ENCODE measurements at places on chromosomes 13 and 19.

- DNase-seq: no peak
These were observed 384.4 kb downstream of the DLEU7 start for GRCh38 chr13:50459046-50459445.

GRCh38 chr13:113612607-113613006, 28.1 kb downstream of the TFDP1 start:
- no peak for DNase-seq

GRCh38 chr19:34172661-34173192, 423 bp downstream of the LSM14A start:
- no peak for DNase-seq

- DNase-seq: no peak
These were observed 1.4 kb upstream of the TSHZ3 start for GRCh38 chr19:31350693-31351055.

DNA sequence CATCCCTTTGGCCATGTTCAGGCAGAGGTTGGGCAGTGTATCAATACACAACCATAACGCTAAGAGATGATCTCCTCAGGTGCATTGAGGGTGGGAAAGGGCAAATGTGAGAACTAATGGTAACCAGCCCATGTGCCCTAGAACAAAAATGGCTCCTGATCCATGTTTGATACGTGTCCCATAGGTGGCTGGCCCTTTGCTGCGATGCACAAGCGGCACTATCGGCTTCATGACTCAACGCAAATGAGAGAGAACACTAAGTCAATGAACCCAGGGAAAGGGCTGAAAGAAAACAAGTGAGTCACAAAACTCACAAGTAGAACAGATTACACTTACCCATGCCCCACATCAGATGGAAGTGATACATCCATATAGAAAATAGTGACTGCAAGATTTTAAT, 201.7 kb downstream of the ABCC4 start:
- no peak for DNase-seq

- no peak for DNase-seq
These were observed 9.5 kb upstream of the SHKBP1 start for GRCh38 chr19:40567040-40567749.

- no peak for DNase-seq
These were observed 245.7 kb downstream of the COL4A1 start for GRCh38 chr13:110061270-110061669.

- no peak for DNase-seq
These were observed 736.3 kb upstream of the KLHL1 start for GRCh38 chr13:70844391-70845108.

DNA sequence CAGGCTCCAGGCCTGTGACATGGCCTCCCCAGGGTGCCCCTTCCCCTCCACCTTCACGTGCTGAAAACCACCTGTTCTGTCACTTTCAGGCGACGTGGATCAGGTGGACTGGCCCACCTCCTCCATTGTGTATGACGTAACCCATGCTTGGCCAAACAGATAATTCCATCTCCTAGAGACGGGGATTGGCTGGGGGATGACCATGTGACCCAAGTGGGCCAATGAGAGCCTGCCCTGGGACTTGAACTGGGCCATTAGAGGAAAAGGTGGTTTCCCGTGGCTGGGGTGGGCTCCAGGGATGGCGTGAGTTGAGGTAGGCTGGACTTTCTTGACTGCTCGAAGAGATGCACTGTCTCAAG, 3.6 kb upstream of the ADAMTSL5 start:
- no peak for DNase-seq

- no peak for DNase-seq
These were observed 235.8 kb downstream of the EFNB2 start for GRCh38 chr13:106299621-106300020.

GRCh38 chr13:47897411-47898050, 103.5 kb downstream of the SUCLA2 start:
- DNase-seq: no peak

DNA sequence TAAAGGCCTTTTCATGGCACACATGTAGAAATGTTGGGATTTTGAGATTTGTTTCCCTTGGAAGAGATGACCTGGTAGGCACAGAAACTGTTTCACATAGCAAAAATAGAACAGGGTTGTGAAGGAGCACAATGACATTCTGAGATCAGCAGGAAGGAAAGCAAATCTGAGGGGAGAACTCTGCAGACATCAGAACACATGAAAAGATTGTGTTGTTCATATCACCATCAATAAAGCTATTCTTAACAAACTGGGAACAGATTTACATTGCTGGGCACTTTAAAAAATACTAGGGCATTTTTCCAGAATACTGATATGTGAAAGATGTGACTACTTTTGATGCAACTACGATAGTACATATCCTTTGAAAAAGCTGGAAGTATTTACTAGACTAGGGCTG, 481.7 kb downstream of the MYO16 start:
- no peak for DNase-seq

- no peak for DNase-seq
These were observed 1.2 kb downstream of the EEF1AKMT1 start for GRCh38 chr13:20772401-20773131.

- DNase-seq: no peak
These were observed 248.3 kb downstream of the TSHZ3 start for GRCh38 chr19:31100981-31101380.

- no peak for DNase-seq
These were observed 31.8 kb downstream of the TFDP1 start for GRCh38 chr13:113616281-113616906.

DNA sequence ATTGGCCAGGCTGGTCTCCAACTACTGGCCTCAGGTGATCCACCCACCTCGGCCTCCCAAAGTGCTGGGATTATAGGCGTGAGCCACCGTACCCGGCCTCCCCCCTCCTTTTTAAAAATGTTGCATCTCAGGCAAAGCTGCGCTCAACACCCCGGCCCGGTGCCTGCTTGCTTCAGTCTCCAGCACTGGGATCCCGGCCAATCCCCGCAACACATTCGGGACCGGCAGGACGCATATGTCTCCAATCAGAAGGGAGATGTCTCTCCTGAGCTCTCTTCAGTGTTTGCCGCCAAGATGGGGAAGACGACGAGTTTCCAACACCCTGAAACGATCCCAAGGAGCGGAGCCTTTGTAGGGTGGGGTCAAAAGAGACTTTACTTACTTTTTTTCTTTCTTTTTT, 16.1 kb downstream of the GNG7 start:
- no peak for DNase-seq

DNA sequence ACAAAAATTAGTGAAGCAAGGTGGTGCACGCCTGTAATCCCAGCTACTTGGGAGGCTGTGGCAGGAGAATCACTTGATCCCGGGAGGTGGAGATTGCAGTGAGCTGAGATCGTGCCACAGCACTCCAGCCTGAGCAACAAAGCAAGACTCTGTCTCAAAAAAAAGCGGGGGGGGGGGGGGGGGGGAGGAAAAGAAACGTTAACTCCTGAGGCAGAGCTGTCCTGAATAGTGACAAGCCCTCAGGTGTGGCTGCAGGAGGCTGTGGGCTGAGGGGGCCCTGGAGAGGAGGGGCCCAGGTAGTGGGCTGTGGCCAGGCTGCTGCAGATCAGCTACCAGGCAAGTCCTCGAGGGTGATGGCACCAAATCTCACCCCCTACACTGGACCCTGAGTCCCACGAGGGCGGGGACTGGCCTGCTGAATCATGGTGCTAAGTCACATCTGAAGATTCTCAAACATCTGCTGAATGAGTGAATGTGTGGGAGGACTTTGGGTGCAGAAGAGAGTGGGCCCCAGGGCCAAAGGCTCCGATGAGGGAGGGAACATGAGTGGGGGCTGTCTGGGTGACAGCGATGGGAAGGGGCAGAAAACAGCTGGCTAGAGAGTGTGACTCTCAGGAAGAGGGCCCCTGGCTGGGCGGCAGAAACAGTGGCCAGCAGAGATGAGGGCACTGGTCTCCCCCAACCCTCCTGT, 24.6 kb upstream of the ATP1A3 start:
- no peak for DNase-seq

- no peak for DNase-seq
These were observed 213.0 kb downstream of the ZIC5 start for GRCh38 chr13:99758460-99759162.

- DNase-seq: no peak
These were observed 574 bp downstream of the SH3GL1 start for GRCh38 chr19:4399812-4400134.

GRCh38 chr13:51348069-51348967, 8.8 kb downstream of the SERPINE3 start:
- no peak for DNase-seq

DNA sequence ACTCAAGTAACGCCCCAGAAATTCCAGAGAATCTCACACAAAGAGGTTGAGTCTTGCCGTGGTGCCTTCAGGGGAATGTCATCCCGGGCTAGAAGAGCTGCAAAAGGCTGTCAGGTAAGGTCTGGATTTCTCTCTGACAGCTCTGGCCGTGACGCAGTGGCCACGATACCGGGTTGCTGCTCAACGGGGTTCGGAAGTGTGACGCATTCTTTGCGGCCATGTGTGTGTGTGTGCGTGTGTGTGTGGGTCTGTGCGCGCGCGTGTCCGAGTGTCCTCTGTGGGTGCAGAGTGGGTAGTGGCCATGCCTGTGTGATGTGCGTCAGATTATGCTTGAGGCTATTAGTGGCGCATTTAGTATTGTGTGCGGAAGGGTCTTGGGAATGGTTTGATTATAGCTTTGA, 306 bp downstream of the ZNF540 start:
- no peak for DNase-seq

DNA sequence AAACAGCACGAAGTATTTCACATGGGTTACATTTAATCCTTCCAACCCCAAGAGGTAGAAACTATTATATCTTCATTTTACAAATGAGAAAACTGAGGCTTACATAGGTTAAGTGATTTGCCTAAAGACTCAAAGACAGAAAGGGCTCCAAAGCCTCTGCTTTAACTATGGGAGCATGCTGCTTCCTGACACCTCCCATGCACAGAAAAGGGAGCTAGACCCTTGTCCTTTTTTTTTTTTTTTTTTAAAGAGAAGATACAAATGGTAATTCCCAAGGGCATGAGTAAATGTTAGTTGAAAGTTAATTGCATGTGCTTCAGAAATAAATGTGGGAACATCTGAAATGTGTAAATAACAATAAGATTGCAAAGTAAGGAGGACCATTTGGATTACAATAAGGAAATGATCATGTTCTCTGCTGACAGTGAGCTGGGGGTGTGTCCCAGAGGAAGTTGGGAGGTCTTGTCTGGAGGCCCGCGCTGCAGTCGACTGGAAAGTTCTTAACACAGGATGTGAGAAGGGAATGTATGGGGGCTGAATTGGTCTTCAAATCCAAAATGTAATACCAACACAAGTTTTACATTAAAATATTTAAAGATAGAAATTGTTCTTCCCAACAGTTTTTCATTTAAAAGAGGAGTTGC, 500.3 kb downstream of the KLF12 start:
- DNase-seq: no peak

DNA sequence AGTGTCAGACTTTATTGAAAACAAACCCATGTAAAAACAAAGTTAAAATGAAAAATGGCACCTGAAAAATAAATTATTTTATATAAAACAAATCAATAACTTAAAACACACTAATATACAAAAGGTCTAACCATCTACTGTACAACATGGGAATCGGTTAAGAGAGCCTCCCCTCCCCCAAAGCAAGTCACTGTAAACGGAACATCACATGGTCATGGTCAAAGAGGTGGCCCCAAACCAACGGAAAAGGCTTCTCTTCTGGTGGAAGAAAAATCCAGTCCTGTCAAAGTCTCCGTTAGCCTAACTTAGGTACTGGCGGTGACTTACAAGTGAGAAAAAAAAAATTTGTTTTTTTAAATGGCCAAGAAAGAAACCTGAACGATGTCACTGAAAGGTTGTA, 15.7 kb upstream of the TIMM44 start:
- no peak for DNase-seq

DNA sequence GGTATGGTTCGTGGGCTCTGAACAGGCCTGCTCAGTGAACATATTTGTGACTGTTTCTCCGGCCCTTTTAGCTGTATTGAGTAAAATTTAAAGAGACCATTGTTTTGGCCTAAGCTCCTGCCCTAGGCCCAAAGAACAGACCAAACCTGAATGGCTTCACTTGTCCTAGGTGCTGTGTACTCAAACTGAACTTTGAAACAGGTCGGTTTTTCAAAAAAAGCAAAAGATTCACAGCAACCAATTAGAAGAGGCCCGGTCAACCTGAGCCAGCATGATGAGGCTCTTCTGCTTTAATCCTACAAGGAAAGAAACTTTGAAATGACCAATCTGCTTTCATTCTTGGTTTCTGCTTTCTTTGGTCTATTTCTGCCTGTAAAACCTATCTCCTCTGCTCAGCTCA, 50.6 kb downstream of the USPL1 start:
- no peak for DNase-seq

GRCh38 chr19:13538601-13539253, 32.4 kb upstream of the CACNA1A start:
- no peak for DNase-seq

DNA sequence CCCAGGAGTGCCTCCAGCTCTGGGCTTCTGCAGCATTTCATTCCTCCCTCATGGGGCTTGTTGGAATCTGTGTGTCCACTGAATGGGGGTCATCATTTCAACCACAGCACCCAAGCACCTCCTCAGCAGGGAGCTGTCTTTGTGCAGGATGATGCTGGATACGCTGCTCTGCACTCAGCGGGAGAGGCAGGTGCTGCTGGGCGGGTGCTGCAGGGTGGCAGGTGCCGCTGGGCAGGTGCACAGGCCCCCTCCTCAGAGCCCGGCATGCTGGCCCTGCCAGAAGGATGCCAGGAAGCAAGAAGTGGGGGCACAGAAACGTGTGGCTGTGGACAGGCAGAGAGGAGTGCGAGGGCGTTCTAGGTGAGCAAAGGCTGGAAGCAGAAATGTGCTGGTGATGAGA, 121.8 kb upstream of the VSTM2B start:
- DNase-seq: no peak

GRCh38 chr19:11649941-11650340, 52.7 kb downstream of the ZNF627 start:
- no peak for DNase-seq

GRCh38 chr19:16293118-16294091, 31.2 kb upstream of the KLF2 start:
- DNase-seq: no peak

GRCh38 chr13:98440390-98441055, 136.4 kb downstream of the STK24 start:
- DNase-seq: no peak

- DNase-seq: no peak
These were observed 44.2 kb downstream of the TBC1D4 start for GRCh38 chr13:75437582-75438318.

GRCh38 chr13:78595495-78596398, 7.6 kb downstream of the POU4F1 start:
- no peak for DNase-seq

GRCh38 chr13:33169273-33169980, 116.1 kb downstream of the STARD13 start:
- no peak for DNase-seq

GRCh38 chr13:19861762-19862161, 1.7 kb downstream of the ZMYM5 start:
- no peak for DNase-seq

DNA sequence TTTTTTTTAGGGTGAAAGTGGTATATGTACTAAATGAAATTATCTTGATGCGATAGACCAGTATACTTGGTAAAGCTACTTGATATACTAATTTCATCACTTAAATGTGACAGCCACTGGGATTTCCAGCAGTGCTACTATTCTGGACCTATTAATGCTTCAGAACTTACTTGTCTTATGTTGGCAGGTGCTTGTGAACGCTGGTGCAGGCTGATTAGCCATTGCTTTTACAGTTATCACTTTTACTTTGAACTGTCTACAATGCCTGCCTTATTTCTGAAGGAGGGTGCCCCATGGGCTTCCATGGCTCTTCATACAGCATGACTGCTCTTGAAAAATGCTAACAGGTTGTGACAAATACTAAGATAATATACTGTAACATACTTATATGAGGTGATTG, 294.7 kb downstream of the GPC6 start:
- no peak for DNase-seq

- DNase-seq: no peak
These were observed 16.9 kb upstream of the ZNF527 start for GRCh38 chr19:37353968-37354367.

- DNase-seq: no peak
These were observed 144.0 kb downstream of the IRS2 start for GRCh38 chr13:109642358-109642757.
